ENCODE measurements at places on chromosomes 11 and 22.
A peak's percentile ranks its signal among the peaks of the same experiment; 100 is the strongest.

DNA sequence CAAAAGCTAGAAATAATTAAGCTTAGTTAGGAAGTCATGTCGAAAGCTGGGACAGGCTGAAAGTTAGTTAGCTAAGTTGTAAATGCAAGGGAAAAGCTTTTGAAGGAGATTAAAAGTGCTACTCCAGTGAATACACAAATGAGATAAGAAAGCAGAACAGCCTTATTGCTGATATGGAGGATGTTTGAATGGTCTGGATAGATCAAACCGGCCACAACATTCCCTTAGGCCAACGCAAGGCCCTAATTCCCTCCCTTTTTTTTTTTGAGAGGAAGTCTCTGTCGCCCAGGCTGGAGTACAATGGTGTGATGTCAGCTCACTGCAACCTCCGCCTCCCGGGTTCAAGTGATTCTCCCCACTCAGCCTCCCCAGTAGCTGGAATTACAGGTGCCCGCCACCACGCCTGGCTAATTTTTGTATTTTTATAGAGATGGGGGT, 23.3 kb upstream of the WEE1 start:
- no peak for DNase-seq

- DNase-seq, result no peak
These were observed 1998.4 kb downstream of the LRRC4C start for GRCh38 chr11:39461066-39461465.

GRCh38 chr11:101470419-101470818, 113.4 kb downstream of the TRPC6 start:
- no peak for DNase-seq

GRCh38 chr11:96155627-96156378, 187.2 kb downstream of the MAML2 start:
- no peak for DNase-seq

GRCh38 chr11:27031754-27032153, 8.9 kb upstream of the BBOX1 start:
- DNase-seq, result no peak

DNA sequence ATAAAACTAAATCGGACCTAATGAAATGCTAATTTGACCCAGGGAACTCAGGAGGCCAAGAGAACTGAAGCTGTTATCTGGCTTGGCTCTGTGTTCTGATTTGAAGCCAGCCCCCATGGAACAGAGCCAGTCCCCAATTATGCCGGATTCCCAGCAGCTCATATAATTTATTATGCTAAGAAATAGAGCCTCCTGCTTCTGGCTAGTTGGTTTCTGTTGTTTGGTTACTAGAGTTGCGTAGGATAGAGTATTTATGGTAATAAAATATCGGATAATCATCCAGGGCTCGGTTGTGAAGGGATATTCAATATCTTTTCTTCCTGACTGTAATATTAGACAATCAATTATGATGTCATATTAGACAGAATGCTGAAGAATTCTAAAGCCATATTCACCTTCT, 120.4 kb upstream of the TTC12 start:
- DNase-seq, result no peak

DNA sequence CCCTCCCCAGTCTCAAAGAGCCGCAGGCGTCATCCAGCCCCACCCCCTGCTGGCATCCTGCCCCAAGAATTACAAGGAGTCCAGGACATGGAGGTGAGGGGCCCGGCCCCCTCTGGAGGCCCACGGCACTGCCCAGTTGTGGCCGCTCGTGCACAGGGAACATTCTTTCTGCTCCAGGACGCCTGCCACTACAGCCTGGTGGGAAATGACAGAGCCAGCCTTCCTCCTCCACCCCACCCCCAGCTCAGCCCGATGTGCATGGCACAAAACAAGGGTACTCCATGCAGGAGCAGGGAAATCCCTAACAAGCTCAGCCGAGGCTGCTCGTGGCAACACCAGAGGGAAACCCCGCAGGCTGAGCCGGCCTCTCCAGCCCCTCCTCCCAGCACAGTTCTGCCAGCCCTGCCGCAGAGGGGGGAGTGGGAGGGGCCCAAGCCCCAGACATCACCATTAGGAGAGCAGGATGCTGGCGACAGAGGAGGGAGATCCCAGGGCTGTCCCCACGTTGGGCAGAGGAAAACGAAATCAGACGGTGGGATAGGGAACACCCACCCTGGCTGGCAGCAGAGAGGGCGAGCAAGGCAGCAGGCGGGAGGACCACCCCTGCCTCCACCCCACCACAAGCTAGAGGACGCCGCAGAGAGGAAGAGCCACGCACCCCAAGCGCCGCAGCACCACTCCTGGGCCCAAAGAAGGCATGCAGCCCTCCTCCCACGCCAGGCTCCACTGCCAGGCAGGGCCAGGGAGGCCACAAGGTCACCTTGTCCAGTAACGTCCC, 10.0 kb downstream of the IGSF9B start:
- DNase-seq, result no peak

DNA sequence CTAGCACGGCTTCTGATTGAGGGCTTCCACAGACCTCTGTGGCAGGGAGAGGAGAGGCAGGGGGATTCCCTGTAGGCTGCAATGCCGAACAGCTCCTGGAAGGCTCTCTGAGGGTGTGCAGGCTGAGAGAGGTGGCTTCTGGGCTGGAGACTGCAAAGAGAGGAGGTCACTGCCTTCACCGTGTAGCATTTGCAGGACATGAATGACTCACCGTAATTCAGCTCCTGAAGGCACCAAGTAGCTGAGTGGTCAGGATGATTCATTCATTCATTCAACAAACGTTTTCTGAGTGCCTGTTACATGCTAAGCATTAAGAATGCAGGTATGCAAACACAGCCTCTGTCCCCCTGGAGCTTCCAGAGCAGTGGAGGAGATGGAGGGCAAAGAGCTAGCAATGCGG, 18.0 kb upstream of the EIF3D start:
- DNase-seq, result no peak

DNA sequence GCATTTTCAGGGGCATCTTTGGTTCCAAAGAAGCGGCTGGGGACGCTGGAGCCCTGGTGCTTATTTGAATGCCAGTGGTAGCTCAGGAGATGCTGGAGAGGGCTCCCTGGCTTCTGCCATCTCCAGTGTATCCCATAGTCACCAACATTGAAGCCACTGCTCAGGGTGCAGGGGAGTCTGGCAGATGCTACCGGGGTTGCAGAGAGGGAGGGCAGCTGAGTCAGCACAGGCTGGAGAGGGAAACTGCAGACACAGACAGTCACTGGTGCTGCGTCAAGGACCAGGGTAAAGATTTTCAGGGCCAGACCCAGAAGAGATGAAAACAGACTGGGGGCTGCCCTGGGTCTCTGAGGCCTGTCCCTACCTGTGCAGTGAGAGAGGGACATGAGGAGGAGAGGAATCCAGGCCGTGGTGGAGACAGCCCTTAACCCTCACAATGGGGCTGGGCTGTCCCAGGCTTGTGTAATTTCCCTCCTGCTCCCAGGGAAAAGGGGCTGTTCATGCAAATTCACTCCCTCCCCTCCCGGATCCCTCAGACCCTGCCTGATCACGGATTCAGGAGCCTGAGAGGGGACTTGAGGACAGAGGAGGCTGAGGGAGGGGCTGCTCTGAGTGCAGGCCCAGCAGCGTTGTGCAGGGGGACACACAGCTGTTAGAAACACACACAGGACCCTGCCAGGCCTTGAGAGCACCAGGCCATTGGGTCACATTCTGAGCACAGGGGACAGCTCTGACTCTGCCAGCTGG, 126.9 kb upstream of the GRK3 start:
- DNase-seq, result no peak

- no peak for DNase-seq
These were observed 29.7 kb downstream of the CD44 start for GRCh38 chr11:35168671-35169070.

GRCh38 chr11:85619499-85619898, 7.6 kb downstream of the DLG2 start:
- DNase-seq, result no peak

- no peak for DNase-seq
These were observed 16.3 kb upstream of the SORL1 start for GRCh38 chr11:121435551-121436511.

DNA sequence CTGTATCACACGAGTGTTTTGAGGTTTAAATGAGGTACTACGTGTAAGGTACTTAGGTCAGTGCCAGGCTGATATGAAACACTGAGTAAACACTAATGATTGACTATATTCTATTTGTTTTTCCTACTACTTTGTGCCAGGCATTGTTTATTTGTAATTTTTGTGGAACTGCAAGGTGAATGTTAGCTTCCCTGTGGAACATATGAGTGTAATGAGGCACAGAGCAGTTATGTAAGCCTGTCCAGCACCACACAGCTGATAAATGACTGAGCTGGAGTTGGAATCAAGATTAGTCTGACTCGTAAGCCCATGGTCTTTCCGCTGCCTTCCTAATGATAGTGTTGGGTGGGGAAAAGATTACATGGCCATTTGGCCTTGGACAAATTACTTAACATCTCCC, 5.9 kb downstream of the SLC37A2 start:
- DNase-seq, result no peak

GRCh38 chr22:24536089-24536488, 18.8 kb downstream of the GUCD1 start:
- DNase-seq, result no peak

GRCh38 chr11:23423104-23423503, 562.8 kb upstream of the CCDC179 start:
- no peak for DNase-seq

GRCh38 chr22:16954060-16954403, 54.0 kb downstream of the GAB4 start:
- no peak for DNase-seq

GRCh38 chr11:75383246-75383645, 16.1 kb upstream of the RPS3 start:
- DNase-seq, result peak; percentile 27

DNA sequence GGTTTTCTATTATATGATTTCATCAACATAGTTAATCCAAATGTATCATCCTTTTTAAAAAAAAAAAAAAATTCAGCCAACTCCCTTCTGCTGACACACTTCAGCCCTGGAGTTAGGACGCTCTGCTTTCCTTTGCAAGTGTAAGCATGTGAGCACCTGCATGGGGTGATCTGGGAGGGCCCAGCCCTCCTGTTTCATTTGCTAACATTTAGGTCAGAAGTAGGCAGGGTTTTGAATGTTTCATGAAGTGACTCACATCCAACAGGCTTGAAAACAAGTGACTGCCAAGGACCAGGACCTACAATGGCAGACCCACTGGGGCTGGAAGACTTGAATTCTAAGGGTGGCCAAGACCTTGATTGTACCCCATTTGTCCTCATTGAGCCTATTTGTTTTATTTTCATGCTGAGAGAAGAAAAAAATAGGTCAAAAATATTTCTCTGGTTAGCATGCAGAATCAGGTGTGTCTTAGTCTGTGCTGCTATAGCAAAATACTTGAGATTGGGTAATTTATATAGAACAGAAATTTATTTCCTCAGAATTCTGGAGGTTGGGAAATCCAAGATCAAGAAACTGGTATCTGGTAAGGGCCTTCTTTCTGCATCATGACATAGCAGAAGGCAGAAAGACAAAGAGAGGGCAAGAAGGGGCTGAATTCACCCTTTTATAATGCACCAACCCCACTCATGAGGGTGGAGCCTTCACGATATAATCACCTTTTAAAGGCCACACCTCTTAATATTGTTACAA, 137.6 kb downstream of the CD44 start:
- no peak for DNase-seq

DNA sequence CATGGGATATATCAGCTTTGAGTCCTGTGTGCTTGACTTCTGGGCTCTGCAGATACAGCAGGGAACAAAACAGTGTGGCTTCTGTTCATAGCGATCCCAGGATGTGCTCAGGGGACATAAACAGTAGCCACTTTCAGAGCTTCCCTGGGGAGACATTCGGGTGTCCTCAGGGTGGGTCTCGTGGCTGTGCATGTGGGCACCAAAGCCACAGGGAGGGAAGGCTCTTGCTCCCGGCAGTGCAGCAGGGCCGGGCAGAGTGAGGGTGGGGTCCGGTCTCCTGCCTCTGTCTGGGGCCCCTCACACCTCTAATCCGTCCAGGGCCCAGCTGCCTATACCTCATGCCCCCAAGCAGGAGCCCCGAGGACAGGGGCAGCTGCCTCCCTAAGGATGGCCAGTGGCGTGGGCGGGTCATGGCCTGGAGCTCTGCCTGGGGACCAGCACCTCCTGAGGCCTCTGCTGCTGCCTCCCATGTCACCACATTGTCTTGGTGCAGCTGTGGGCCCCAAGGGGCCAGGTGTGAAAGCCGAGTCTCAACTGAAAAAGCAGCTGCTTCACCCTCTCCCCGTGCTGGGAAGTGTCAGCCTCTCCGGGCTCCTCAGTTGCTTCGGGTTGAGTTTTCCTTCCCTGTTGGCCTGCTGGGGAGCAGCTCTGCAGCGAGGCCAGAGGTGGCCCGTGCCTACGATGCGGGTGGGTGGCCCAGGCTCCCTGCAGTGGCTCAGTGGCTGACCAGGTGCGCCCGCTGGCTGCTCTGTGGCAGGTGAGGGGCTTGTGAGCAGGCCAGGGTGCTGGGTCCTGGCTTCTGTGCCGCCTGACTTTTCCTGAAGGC, 3.8 kb downstream of the TPCN2 start:
- no peak for DNase-seq

GRCh38 chr11:86863476-86863875, 63.1 kb downstream of the PRSS23 start:
- no peak for DNase-seq

DNA sequence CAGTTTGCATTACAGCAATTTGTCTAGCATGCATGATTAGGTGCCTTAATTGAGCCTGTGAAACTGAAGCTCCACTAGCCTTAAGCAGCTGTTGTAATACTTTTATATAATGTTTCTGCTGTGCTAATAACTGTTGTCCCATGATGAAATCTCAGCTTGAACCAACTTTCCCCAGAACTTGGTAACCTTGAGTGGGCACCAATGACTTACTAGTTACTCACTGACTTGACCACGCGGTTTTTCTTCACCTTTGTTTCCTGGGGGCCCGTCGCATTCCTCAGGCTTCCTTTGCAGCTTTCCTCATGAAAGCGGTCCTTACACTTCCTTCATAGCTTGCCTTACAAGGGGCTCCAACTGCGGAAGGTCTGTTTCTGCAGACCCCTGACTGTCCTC, 11.2 kb upstream of the GLYATL1 start:
- DNase-seq, result no peak

- DNase-seq, result no peak
These were observed 322.7 kb downstream of the CTTN start for GRCh38 chr11:70721006-70721405.

Data from stimulated activated CD8-positive, alpha-beta memory T cell treated with anti-CD3 and anti-CD28 coated beads, Interleukin-12 subunit alpha, Interleukin-12 subunit beta, amount 100 ng/mL, for 1 hour (primary cell).